ENCODE measurements at places on chromosomes 12 and 14.

- no peak for DNase-seq
Measured at GRCh38 chr12:46266382-46266791, 2.5 kb downstream of the SLC38A1 start.

DNA sequence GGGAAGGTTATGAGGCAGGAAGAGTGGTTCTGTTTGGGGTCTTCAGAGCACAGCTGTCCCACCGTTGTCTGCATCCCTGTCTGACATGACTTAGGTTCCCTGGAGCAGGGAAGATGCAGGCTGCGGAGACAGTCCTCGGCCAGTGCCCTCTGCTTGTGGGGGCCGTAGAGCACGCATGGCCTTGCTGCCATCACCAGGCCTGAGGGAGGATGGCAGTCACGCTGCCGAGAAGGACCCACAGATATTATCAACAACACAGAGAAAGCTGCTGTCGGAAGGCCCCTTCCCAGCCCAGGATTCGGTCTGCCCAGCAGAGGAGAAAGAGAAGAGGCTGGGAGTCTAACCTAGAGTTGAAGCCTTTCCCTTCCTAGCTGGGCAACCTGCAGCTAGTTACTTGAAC lies 35.0 kb downstream of the ERH start:
- peak; percentile 46 for DNase-seq

GRCh38 chr14:56534656-56535055 lies 44.9 kb upstream of the TMEM260 start:
- no peak for DNase-seq

DNA sequence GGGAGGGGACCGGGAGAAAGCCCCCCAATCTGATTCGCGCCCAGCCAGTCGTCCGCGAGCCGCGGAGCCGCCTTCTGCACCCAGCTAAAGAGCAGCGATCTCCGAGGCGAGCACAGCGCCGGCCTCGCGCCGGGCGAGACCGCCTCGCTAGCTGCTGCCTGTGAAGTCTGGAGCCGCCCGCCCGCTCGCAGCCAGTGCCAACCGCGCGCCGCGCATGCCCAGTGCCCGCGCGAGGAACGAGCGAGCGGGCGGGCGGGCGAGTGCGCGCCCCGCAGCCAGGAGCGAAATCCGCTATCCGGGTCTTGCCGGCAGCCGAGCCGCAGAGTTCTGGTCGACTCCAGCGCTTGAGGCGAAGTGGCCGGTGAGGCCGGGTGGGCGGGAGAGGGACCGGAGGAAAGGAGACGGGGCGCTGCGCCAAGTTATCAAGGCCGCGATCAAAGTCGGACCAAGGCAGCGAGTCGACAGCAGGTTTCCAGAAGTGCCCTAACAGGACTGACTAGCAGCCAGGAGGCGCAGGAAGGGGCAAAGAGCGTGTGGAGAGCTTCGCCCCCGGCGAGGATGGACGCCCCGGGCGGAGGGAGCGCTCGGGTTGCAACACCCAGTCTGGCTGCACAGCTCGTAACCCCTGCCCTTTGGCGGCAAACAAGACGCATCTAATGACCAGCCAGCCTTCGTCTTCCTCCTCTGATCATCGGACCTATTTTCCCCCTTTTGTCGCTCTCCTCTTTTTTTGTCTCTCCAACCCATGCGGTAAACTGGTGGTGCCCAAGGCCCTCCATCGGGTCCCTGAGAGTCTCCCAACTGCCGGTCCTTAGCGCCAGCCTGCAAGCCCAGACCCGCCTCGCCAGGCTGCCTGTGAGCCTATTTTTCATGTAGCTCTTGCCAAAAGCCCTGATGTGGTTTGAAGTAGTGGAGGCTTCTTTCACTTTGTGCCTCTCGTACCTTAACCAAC lies at the start of gene EPS8:
TSS of gene EPS8 (minus strand) at position 169 of the 952 bp plus-strand sequence. CDS start 106,437 bp downstream, outside the sequence.
- peak; percentile 91 for DNase-seq

GRCh38 chr12:27548301-27549199 lies 24.5 kb downstream of the PPFIBP1 start:
- no peak for DNase-seq

GRCh38 chr12:49288412-49288853 lies 6.5 kb upstream of the PRPH start:
- DNase-seq = peak; percentile 30

- DNase-seq = no peak
Measured at GRCh38 chr14:101922866-101923265, 41.5 kb upstream of the DYNC1H1 start.

DNA sequence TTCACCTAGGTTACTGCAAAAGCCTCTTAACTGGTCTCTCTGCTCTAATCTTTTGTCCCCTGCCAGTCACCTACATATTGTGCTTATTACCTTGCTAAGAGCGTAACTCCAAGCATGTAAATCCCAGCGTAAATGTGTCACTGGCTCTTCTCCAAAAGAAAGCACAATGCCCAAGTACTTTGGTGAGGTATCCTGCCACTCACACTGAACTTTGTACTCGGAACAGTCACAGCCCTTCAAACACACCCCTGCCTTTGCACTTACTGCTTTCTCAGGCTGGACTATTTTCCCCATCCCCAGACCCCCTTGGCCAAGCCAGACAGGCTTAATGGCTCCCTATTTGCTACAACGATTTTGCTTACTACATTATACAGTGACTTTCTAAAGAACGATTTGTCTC lies 31.7 kb downstream of the GALNT4 start:
- DNase-seq = no peak

- no peak for DNase-seq
Measured at GRCh38 chr14:104280902-104281767, 142.7 kb downstream of the KIF26A start.

GRCh38 chr12:131097202-131098177 lies 143.8 kb downstream of the ADGRD1 start:
- DNase-seq = no peak

DNA sequence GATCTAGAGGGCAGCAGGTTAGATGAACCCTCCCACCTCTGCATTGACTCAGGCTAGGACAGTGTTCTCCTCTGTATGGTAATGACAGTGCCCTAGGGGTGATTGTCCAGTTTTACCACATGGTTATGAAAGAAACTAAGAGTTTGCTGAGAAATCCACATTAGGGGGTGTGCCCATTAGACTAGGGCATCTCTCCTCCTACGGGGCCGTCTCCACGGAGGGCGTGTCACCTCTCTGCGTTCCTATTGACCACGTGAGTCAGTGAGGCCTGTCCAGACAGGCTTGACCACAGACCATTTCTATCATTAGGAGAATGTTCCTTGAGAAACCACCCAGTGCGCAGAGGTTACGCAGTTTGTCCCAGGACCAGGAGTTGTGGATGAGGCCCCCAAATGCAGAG lies 8.3 kb downstream of the MVK start:
- no peak for DNase-seq

DNA sequence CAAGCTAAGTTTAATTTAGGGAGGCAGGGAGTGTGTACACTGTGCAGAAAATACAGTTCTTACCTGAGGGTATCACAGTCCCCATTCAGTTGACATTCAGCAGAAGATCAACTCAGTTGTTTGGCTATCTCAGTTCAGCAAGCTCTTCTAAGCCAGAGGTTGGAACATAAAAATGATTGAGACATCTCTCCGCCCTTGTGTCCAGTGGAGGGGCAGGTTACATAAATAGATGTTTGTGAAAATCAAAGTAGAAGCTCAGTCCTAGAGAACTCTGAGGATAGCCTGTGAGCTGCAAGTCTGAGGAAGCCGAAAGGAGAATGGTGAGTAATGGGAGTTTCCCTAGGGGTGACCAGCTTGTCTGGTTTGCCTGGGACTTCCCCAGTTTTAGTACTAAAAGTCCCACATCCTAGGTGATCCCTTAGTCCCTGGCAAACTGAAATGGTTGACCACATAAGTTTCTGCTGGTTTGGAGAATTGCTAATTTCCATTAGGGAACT lies 251.4 kb upstream of the ATP2B1 start:
- DNase-seq = no peak

DNA sequence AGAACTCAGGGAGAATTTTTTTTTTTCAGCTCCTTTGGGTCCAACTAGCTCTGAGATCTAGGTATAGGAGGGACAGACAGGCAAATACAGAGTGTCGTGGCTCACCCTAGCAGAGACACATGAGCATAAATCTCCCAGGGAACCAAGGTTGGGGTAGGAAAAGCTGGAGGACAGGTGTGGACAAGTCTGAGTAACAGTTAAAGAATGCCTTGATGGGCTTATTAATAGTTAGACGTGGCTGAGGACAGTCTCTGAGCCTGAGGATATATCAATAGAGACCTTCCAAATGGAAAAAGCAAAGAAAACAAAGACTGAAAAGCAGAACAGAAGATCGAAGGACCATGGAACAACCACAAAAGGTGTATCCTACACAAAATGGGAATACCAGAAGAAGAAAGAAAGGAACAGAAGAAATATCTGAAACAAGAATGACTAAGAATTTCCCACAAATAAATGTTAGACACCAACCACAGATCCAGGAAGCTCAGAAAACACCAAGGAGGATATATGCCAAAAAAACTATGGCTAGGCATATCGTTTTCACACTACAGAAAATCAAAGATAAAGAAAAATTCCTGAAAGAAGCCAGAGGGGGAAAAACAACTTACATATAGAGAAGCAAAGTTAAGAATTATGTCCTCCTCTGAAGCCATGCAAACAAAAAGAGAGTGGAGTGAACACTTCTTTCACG lies 80.9 kb downstream of the PTPRB start:
- no peak for DNase-seq

- DNase-seq = no peak
Measured at GRCh38 chr14:100072783-100073346, 7.6 kb downstream of the EVL start.
